H7 (cell line): ENCODE measurements at places on chromosomes 1 and 21. TPM values are rescaled to one million over a fixed set of nuclear protein-coding genes. Genes with fewer than 3 reads are reported as not detected.
A peak's percentile ranks its signal among the peaks of the same experiment; 100 is the strongest.

GRCh38 chr1:76269155-76269554 is 194.6 kb downstream of the ST6GALNAC3 start:
- no peak for DNase-seq

- no peak for DNase-seq
Observed at GRCh38 chr1:101037316-101037715, 11.7 kb upstream of the DPH5 start.

GRCh38 chr1:204162494-204163074 is 3.6 kb downstream of the REN start:
- DNase-seq: peak; percentile 94

DNA sequence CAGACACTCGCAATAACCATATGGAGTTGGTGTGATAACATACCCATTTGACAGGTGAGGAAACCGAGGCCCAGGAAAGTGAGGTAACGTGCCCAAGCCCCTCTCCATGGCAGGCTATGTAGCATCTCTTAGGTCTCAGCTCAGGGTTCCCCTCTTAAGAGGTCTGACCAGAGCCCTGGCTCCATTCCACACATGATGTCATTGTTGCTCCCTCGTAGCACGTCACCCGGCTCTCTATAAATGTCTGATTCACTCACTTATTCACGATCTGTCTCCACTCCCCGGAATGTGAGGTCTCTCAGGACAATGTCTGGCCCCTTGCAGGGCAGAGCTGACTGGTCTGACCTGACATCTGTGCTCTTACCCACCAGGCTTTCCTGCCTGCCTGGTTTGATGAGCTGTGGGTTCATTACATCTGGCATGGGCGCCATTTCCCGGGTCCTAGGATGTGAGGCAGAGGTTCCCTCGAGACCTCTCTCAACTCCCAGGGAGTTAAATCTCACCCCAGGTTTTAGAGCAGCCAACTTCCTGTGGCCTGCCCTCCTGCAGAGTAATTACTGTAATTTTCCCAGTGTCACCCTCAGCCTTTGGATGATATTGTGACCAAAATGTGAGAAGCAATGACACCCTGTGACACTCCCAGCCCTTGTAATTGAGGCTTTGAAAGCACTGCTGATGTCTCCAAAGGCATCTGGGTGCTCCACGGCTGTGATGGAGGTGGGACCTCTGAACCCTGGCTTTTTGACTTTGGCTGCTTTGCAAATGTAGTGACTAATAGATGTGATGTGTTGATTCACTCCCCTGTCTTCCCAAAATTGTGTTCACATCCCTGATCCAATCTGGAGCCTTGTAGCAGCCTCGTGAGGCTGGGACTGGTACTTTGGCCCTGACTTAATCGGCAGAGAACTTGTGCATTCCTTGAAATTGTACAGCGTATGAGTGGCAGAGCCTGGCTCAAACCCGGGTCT is 10.6 kb downstream of the ACTL8 start:
- DNase-seq: no peak

CSF1 gene
- 5.5 and 6.9 TPM in 2 replicates for total RNA-seq

GRCh38 chr1:50047916-50048694 is 24.4 kb upstream of the AGBL4 start:
- DNase-seq: peak; percentile 78

DNA sequence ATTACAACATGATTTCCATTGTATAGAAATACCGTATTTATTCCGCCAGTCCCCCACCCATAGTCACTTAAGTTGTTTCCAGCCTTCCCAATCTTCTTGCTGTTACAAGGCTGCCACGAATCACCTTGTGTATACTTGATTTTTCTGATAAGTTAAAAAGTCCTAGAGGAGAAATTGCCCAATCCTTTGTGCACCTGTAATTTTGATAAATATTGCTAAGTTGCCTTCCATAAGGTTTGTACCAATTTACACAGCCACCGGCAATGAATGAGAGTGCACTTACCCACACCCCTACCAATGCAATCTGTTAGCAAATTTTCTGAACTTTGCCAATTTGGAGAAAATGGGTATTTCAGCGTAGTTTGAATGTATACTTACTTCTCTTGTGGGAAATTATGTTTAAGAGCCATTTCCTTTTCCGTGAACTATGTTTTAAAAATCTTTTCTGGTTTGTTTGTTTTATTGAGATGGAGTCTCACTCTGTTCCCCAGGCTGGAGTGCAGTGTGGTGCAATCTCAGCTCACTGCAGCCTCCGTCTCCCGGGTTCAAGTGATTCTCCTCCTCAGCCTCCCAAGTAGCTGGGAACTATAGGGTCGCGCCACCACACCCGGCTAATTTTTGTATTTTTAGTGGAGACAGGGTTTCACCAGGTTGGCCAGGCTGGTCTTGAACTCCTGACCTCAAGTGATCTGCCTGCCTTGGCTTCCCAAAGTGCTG is 87.4 kb downstream of the DHRS3 start:
- no peak for DNase-seq

- no peak for DNase-seq
Observed at GRCh38 chr1:107315652-107316051, 174.8 kb downstream of the NTNG1 start.

OR2G6 gene
- not detected in 2 replicates for total RNA-seq

- DNase-seq: peak; percentile 56
Observed at GRCh38 chr21:44258056-44258725, 3.5 kb downstream of the DNMT3L start.

- DNase-seq: no peak
Observed at GRCh38 chr21:39107739-39108138, 75.5 kb downstream of the PSMG1 start.

MIXL1 gene
- total RNA-seq: 27.5 and 61.1 TPM in 2 replicates

CHODL gene
- total RNA-seq: 15.8 and 21.8 TPM in 2 replicates

AMY2A gene
- not detected in 2 replicates for total RNA-seq

- peak; percentile 58 for DNase-seq
Observed at GRCh38 chr21:46009951-46010705, 28.6 kb downstream of the COL6A1 start.

- DNase-seq: peak; percentile 58
Observed at GRCh38 chr1:147892731-147893214, 9.8 kb upstream of the GJA8 start.

AIDA gene
- total RNA-seq: 48.3 and 58.1 TPM in 2 replicates

APCS gene
- total RNA-seq: not detected in 2 replicates

SYNC gene
- total RNA-seq: 0.07 and 0.45 TPM in 2 replicates

- no peak for DNase-seq
Observed at GRCh38 chr1:184965944-184966860, 8.1 kb downstream of the NIBAN1 start.

GRCh38 chr1:233844692-233845091 is 59.8 kb upstream of the SLC35F3 start:
- DNase-seq: no peak

PAX7 gene
- total RNA-seq: 0.30 and 1.6 TPM in 2 replicates

- DNase-seq: peak; percentile 81
Observed at GRCh38 chr1:24111996-24112779, at the start of gene MYOM3. MYOM3 (minus strand) TSS chr1:24112135; CDS start chr1:24108636, 3,499 bp downstream.

DNA sequence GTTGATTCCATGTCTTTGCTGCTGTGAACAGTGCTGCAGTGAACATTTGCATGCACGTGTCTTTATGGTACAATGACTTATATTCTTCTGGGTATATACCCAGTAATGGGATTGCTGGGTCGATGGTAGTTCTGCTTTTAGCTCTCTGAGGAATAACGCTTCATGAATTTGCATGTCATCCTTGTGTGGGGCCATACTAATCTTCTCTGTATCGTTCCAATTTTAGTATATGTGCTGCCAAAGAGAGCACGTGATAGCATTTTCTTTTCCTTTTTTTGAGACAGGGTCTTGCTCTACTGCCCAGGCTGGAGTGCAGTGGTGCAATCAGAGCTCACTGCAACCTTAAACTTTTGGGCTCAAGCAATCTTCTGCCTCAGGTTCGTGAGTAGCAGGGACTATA is 24.9 kb upstream of the MAP1LC3C start:
- DNase-seq: no peak

GJA5 gene
- 2.2 and 2.6 TPM in 2 replicates for total RNA-seq

DNA sequence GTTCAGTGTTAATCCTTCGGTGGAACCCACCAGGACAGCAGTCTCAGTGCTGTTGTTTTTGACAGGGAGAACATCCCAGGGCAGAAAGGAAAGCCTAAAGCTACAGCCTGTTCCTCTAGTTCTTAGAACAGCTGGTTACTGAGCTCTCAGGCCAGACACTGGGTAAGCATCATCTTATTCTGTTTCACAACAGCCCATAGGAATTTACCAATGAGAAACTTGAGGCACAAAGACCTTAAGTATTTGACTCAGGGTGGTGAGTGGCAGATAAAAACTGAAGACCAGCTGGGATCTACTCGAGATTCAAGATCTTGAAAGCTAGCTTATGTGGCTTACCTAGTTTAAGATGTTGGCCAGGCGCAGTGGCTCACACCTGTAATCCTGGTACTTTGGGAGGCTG is 9.4 kb upstream of the NEK2 start:
- no peak for DNase-seq

GRCh38 chr1:222171005-222171404 is 376.9 kb downstream of the HHIPL2 start:
- peak; percentile 17 for DNase-seq

GRCh38 chr1:229141271-229141670 is 129.6 kb upstream of the RAB4A start:
- DNase-seq: no peak

GRCh38 chr1:58431901-58432620 is 114.5 kb downstream of the OMA1 start:
- no peak for DNase-seq

GRCh38 chr1:234507626-234508387 is 28.8 kb upstream of the TARBP1 start:
- no peak for DNase-seq

GRCh38 chr1:225770561-225771248 is 6.9 kb upstream of the SRP9 start:
- DNase-seq: peak; percentile 60

CYP2J2 gene
- 0.26 and 0.52 TPM in 2 replicates for total RNA-seq

DNA sequence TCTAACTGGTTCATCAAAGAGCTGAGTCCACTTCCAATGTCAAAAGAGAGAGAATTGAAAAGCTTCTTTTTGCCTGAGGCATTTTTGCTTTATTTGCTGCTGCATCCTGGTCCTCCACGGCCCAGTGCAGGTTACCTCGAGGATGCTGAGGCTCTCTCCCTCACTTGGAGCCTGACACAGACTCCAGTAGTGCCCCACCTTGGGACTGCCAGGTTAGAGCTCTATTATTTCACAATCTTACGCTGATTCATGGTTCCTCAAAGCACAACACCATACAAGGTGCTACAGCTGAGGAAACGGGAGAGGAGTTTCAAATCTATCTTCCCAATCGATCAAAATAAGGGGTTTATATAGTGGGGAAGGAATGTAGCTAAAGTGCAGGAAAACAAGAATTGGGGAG is 13.6 kb upstream of the PLPPR4 start:
- no peak for DNase-seq

C1orf94 gene
- total RNA-seq: 6.5 and 11.8 TPM in 2 replicates

GRCh38 chr1:214933375-214933774 is 149.2 kb upstream of the KCNK2 start:
- no peak for DNase-seq

DNA sequence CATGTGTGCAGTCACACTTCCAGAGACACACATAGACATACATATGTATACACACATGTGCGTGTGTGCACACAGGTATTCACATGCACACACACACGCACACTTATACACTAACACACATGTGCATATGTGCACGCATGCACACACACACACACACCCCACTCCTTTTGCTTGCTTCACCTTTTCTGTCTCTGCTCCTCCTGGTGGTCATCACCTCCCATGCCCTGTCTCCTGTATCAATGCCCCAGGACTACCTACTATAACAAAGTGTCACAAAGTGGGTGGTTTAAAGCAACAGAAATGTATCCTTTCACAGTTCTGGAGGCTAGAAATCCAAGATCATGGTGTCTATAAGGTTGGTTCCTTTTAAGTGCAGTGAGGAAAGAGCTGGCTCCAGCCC is 27.4 kb downstream of the ETS2 start:
- DNase-seq: no peak

- no peak for DNase-seq
Observed at GRCh38 chr1:109719337-109719837, 7.3 kb downstream of the GSTM5 start.

- DNase-seq: no peak
Observed at GRCh38 chr21:16454399-16454798, 724.6 kb downstream of the USP25 start.

CFAP126 gene
- total RNA-seq: not detected in 2 replicates

C1orf226 gene
- total RNA-seq: 9.3 and 13.4 TPM in 2 replicates

DNA sequence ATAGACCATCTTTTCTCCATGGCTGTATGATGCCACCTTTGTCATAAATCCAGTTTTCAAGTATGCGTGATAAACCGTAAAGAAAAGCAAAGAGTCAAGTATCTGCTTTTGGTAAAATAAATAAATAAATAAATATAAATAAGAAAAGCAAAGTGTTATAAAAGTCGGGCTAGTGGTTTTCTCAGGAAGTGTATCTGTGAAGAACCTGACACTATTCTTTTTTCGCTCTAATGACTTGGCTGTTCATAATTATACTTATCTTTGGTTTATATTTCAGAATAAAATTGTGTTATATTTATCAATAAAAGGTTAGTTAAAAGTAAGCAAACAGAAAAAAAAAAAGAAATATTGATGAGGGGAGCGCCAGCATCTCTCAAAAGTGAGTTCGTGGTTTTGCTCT is 594 bp upstream of the EXO5 start:
- no peak for DNase-seq

DNA sequence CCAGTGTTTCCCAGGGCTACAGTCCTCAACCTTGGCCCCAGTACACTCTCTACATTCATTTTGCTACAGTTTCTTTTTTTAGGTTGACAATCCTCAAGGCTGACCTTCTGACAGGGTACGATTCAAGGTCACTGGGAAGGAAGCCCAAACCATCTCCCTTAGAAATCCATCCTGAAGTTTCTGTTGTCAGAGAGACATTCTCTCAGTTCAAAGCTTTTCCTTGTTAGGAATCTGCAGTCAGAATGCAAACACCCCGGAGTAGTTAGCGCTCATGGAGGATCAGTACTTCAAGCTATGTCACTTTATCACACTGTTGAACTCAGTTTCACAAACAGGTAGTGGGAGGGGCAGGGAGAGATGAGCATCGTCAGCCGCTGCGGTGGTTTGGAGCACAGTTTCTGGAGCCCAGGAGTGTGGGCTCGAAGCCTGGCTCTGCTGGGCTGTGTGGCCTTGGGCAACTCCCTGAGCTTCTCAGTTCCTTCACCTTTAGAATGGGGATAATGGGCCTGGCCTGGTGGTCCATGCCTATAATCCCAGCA is 4.2 kb downstream of the SLC2A5 start:
- DNase-seq: no peak

OR2G2 gene
- not detected in 2 replicates for total RNA-seq

- DNase-seq: no peak
Observed at GRCh38 chr1:56992318-56993125, 26.7 kb upstream of the C8B start.

DNA sequence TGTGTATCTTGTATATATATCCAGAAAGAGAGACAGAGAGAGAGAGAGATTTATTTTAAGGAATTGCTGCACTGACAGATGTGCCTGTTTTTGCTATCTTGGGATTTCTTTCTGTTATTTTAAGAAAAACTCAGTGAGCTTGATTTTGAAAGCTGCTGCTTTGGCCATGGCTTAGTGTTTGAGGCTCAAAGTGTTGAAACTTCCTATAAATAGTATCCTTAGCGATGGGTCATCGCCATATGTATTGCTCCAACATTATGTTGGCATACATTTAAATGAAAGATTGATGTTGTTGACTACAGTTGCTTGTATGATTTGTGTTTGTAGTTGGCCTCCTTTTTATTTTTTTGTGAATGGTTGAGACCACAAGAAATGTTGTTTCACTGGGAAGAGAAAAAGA is 29.0 kb upstream of the NTPCR start:
- no peak for DNase-seq
